HTR-8/SVneo (cell line): ENCODE measurements at places on chromosomes 4 and X.

- no peak for DNase-seq
Measured at GRCh38 chr4:85514783-85515182, 39.8 kb downstream of the ARHGAP24 start.

DNA sequence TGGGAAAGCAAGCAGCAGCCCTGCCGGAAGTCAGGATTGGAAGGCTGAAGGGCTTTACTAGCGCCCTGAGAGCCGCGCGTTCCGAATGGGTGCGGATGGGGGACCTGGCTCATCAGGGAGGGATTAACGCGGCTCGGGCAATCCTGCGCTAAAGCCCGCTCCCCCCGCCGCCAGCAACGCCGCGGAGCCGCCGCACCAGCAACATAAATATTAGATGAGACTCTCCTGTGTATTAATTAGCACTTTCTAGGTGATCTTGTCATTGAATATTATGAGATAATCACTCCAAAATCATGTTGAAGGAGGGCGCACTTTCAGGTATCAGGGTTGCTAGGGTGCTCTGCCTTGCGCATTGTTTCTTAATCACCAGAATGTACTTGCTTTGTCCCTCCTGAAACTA lies 357.2 kb upstream of the FAM241A start:
- DNase-seq = no peak

GRCh38 chrX:49793686-49794085 lies 35.4 kb upstream of the PAGE4 start:
- no peak for DNase-seq

DNA sequence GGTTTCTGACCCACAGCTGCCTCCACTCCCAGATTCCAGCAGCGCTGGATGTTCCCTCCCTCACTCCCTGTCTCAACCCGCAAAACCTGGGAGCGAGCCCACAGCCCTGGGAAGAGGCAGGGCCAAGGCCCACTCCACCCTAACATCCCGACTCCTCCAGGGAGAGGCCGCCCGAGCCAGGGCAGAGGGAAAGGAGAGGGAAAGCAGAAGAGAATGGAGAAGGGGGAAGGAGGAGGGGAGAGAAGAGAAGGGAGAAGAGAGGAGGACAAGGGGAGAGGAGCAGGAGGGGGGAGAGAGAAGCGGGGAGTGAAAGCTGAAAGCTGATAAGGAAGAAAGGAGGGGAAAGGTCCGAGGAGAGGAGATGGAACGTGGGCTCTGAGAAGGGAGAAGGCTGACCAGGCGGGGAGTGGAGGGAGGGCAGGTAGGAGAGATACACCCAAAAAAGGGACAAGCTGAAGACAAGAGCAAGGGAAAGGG lies 120.2 kb upstream of the PJA1 start:
- peak; percentile 6 for DNase-seq

DNA sequence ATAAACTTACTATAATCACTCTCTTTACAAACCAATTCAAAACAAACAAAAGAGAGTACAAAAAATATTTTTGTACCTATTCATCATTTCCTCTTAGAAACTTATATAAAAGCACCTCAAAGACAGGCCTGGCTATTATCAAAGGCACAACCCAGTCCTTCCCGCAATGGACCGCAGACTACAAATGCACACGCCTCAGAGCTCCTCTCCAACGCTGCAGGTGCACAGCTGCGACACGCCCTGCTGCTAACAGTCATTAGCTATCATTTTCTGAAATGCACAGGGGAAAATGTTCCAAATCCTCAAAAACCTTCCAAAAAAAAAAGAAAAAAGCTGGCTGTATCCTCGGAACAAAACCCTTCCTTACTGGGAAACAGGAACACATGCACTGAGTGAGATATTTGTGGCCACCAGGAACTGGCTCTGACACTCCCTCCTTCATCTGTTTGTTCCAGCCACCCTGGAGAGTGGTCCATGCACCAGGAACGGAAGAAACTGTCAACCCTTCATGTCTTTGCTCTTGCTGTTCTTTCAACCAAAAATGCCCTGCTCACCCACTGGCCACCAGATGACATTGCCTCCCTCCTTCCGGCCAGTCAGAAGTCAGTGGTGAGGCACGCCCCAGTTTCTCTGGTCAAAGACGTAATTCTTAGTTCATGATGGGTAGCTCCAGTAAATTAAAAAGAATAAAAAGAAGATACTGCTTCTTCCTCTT lies 16.7 kb downstream of the IRF2 start:
- DNase-seq = no peak

DNA sequence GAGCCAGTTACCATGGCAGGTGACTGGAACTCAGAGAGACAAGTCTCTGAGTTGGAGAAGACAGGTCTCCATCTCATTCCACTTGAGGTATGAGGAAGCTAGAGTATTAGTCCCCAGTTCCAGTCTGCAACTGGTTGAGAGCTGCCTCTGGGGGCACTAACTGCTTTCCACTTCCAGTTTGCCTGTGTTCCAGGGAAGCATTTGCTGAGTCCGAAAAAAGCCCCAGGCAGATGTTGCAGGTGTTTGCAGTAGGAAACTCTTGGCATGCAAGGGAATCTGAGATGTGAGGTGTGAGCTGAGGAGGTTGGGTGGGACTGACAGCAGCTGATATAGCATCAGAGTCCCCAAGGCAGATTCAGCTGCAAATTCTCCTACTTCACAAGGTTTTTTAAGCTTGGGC lies 272.2 kb upstream of the CASK start:
- no peak for DNase-seq

- peak; percentile 89 for DNase-seq
Measured at GRCh38 chr4:37837446-37837845, 11.0 kb downstream of the PGM2 start.

GRCh38 chr4:2264481-2265041 lies 2.7 kb upstream of the MXD4 start:
- DNase-seq = no peak

DNA sequence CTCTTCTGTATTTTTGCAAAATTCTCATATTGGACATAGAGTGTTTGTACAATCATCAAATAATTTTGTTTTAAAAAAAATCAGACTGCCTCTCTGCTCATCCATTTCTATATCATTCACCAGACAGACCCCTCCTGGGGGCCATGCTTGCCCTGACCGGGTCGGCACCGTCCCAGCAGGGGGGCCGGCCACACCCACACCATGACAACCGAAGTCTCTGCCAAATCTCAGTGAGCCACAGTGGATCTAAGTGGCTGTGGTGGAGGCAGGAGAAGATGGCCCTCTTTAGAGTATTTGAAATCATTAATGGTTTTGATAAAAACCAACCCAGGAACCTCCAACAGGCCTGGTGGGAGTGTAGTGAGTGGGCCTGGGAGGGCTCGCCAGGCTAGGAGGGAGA lies 66.9 kb upstream of the ADRA2C start:
- no peak for DNase-seq

GRCh38 chr4:79207281-79207680 lies 118.6 kb downstream of the NAA11 start:
- DNase-seq = no peak
